Tibial nerve (tissue), 4 donors: ENCODE measurements at places on chromosomes 7 and 10.

DNA sequence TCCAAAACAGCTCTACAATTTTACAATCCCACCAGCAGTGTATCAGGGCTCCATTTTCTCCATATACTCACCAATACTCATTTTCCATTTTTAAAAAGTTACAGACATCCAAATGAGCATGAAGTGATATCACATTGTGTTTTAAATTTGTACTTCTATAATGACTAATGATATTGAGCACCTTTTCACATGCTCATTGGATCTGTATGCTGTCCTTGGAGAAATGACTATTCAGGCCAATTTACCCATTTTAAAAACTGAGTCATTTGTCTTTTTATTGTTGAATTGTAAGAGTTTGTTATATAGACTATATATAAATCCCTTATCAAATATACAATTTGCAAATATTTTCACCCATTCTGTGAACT is 162.0 kb downstream of the MAGI2 start:
- H3K36me3 ChIP-seq, result no peaks in the 10 kb centered on the region
- no peak overlapping the region for H3K4me3 ChIP-seq
- H3K27me3 ChIP-seq, result no peaks in the 10 kb centered on the region
- no peaks in the 10 kb centered on the region for H3K4me1 ChIP-seq

DNA sequence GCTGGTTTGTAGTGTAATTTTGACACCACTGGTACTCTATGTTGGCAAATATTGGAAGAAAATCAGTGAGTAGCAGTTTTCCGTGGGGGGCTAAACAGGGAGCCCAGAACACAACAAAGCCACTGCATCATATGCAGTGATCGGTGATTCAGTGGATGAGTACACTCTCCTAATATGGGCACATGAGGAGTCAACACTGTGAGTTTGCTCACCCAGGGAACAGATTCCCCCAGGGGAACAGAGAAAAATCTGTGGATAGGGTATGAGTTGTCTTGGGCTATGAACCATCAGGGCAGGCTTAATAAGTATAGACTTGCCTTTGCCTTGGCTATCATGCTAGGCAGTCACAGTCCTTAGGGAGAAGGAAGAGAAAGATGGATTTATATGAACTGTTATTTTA is 227.7 kb upstream of the SEMA3E start:
- no peaks in the 10 kb centered on the region for H3K36me3 ChIP-seq
- no peak overlapping the region for H3K4me3 ChIP-seq
- DNase-seq, result no peak
- no peaks in the 10 kb centered on the region for H3K4me1 ChIP-seq

- H3K27ac ChIP-seq, result no peak overlapping the region
- no peaks in the 10 kb centered on the region for H3K4me1 ChIP-seq
- no peaks in the 10 kb centered on the region for H3K27me3 ChIP-seq
- no peak overlapping the region for H3K4me3 ChIP-seq
- no peak for DNase-seq
These were observed 405.9 kb downstream of the ADRA2A start for GRCh38 chr10:111482621-111483216.

- no peaks in the 10 kb centered on the region for H3K4me1 ChIP-seq
- no peaks in the 10 kb centered on the region for H3K27me3 ChIP-seq
- no peaks in the 10 kb centered on the region for H3K36me3 ChIP-seq
- H3K27ac ChIP-seq, result peak overlapping the region; percentile 46
These were observed 16.1 kb downstream of the DYDC2 start for GRCh38 chr10:80372675-80373074.

- no peak overlapping the region for H3K27ac ChIP-seq
- no peak overlapping the region for H3K4me3 ChIP-seq
- H3K27me3 ChIP-seq, result no peaks in the 10 kb centered on the region
- no peaks in the 10 kb centered on the region for H3K4me1 ChIP-seq
These were observed 164.2 kb downstream of the PCLO start for GRCh38 chr7:82998436-82998835.
